ENCODE measurements at places on chromosomes 11 and 22.
A peak's percentile ranks its signal among the peaks of the same experiment; 100 is the strongest.

GRCh38 chr22:21876486-21877176 lies 9.2 kb upstream of the MAPK1 start:
- peak; percentile 48 for DNase-seq

GRCh38 chr11:4049006-4049405 lies 45.6 kb upstream of the RRM1 start:
- no peak for DNase-seq

DNA sequence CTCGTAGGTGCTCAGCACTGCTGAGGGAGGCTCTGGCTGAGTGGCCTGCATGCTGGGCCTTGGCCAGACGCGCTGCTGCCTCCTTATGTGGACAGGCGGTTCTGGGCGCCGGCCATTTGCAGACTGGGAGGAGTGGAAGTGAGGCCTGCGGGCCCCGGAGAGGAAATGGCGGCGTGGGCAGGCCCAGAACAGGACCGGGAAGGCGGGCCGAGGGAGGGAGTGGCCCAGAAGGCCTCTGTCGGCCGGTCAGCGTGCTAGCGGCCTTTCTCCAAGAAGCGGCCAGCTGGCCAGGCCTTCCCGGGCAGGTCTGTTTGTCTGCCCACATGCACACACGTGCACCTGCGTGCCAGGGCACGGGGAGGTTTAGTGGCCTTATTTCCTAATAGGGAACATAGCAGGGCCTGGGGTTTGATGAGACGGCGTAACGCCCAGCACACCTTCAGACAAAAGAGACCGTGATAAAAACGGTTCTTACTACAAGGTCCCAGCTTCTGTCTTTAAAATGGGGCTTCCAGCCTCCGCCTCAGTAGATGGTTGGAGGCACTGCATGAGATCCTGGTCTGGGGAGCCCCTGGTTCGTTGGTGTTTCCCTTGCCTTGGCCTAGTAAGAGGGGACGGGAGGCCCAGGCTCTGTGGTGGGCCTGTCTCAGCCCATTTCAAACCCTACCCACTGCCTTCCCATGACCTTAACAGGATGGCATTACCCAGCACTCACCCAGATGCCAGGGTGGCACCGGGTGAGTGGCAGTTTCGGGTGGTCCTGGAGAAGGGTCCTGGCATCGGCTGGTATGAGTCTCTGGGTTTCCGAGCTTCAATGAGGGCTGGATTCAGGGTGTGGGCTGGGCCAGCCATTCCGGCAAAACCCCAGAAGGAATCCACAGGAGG lies 65.1 kb upstream of the PPARA start:
- DNase-seq = no peak

DNA sequence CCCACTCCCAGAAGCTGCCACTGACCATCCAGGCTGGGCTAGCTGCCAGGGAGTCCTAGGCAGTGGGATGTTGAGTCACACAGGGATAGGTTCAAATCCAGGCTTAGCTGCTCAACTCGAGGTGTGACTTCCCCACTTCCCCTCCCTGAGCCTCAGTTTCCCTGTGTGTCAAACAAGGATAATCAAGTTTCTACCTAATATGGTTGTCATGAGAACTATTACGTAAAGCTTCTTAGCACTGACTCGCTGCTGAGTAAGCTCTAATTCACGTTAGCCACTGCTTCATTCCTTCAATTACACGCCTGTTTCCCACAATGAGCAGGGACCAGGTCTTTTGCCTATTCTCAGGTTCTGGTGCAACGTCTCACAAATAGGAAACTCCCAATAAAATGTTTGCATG lies 67.7 kb downstream of the SEZ6L start:
- DNase-seq = no peak

DNA sequence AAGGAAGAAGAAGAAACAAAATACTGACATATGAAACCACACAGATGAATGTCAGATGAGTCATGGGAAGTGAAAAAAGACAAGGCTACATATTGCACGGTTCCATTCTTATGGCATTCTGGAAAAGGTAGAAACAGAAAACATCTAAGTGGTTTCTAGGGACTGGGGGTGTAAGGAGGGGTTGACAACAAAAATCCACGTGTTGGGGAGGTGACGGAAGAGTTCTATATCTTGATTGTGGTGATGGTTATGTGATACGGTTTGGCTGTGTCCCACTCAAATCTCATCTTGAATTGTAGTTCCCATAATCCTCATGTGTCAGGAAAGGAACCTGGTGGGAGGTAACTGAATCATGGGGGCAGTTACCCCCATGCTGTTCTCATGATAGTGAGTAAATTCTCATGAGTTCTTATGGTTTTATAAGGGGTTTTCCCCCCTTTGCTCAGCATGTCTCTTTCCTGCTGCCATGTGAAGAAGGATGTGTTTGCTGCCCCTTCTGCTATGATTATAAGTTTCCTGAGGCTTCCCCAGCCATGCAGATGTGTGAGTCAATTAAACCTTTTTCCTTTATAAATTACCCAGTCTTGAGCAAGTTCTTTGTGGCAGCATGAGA lies 6.4 kb upstream of the ARFGAP3 start:
- peak; percentile 48 for DNase-seq

DNA sequence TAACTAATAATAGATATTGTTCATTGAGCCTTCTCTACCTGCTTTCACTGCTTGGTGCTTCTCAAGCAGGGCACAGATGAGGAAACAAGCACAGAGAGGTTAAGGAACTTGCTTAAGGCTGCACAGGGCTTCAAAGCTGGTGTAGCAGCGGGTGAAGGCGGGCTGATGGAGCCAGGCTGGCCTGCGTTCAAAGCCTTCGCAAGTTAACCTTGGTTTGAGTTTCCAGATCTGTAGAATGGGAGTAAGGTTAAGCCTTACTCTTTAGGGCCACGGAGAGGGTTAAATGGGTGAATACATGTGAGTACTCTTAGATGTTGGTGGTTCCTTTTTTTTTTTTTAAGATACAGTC lies 36.2 kb upstream of the EIF3D start:
- DNase-seq = no peak

DNA sequence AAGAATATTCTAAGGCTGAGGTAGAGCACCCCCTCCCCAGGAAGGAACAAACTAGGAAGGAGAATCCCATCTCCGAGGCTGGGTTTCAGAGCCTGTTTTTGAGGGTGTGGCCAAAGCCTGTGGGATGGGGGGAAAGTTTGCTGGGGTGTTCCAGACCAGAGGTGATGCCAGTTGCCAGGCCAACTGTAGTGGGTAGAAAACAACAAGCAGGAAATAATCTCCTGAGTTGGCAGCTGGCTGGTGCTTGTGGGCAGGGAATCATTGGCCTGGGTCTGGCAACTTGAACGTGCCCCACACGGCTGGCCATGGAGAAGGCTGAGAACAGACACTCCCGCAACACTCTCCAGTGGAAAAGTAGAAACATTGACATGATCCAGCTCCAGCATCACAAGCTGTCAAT lies 385.6 kb downstream of the ETS1 start:
- DNase-seq = no peak

GRCh38 chr11:46315783-46316563 lies 31.3 kb upstream of the DGKZ start:
- DNase-seq = no peak

DNA sequence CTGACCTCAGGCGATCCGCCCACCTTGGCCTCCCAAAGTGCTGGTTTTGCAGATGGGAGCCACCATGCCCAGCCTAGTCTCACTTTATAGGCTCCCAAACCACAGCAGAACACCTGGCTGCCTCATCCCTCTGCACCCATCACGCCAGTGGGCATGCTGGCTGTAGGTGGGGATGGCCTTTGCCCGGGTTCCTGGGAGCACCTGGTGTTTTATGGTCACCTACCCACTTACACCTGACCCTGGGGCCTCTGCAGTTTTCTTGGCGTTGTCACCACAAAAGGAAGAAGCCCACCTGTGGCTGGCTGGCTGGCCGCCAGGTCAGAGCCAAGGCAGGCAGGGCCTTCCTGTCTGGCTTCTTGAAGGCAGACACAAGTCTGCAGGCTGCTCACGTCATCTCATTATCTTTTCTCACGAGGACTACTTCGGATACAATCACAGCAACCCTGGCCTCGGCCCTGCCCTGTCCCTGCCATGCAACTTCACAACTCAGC lies 8.2 kb downstream of the RRP7A start:
- DNase-seq = peak; percentile 39

Data from activated T-cell treated with anti-CD3 and anti-CD28 coated beads, Interleukin-2, amount 50 U/mL, for 24 hours (primary cell).